ENCODE measurements at places on chromosomes 5 and 9.

- DNase-seq = no peak
These were observed 16.3 kb downstream of the KLF9 start for GRCh38 chr9:70398145-70398556.

DNA sequence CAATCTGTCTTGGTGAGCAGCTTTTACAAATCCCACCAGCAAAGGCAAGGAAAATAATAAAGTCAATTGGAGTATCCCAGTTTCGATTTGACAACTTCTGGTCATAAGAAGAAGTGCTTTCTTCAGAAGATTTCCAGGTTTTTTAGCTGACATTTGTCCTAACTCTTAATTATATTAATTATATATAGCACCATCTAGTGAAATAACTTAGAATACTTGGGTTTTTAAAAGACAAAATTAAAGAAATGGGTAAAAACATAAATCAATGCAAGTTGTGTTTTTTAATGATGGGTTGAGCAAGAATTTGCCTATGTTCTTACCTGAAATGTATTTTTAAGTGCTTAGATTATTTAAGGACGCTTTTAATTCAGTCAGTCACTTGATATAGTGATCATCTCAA lies 421.8 kb downstream of the ACTL7B start:
- DNase-seq = no peak

GRCh38 chr5:68114378-68115040 lies 101.0 kb upstream of the PIK3R1 start:
- no peak for DNase-seq

DNA sequence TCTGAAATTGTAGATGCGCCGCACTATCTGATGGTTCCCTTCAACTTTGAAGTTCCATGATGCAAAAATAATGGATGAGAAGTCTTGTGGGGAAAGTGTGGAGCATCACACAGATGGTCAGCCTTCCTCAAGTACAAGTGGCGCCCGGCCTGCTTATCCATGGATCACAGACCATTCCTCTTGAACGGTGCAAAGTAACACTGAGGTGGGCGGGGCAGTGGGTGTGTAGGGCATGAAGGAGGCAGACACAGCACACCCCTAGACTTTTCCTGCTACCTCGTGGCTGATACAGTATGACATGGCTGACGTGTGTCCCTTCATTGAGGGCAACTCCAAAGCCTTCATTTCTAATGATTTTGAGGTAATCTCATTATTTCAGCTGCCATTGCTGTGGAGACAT lies 2.5 kb upstream of the GNG10 start:
- no peak for DNase-seq

DNA sequence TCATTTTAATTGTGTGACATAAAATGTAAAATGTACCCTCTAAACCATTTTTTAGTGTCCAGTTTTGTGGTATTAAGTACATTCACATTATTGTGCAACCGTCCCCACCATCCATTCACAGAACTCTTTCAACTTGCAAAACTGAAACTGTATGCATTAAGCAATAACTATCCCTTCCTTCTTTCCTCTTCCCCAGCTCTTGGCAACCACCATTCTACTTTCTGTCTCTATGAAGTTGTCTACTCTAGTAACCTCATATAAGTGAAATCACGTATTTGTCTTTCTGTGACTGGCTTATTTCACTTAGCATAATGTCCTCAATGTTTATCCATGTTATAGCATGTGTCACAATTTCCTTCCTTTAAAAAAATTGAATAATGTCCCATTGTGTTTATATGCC lies 142.4 kb downstream of the C9orf152 start:
- no peak for DNase-seq

DNA sequence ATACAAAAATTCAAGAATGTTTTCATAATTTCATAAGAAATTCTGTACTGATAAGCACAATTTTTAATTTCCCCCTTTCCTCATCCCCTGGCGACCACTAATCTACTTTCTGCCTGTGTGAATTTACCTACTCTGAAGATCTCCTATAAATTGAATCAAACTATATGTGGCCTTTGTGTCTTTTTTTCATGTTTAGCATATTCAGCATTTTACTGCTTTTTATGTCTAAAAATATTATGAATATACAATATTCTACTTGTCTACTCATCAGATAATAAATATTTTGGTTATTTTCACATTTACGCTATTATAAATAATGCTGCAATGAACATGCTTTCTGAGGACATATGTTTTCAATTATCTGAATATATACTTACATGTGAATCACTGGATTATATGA lies 144.8 kb downstream of the CYLC2 start:
- no peak for DNase-seq

- DNase-seq = peak; percentile 10
These were observed 14.4 kb downstream of the F2RL2 start for GRCh38 chr5:76608833-76609232.

- DNase-seq = peak; percentile 23
These were observed 684 bp upstream of the MED7 start for GRCh38 chr5:157143127-157143971.

- no peak for DNase-seq
These were observed 17.6 kb downstream of the TNFAIP8 start for GRCh38 chr5:119373449-119373858.

DNA sequence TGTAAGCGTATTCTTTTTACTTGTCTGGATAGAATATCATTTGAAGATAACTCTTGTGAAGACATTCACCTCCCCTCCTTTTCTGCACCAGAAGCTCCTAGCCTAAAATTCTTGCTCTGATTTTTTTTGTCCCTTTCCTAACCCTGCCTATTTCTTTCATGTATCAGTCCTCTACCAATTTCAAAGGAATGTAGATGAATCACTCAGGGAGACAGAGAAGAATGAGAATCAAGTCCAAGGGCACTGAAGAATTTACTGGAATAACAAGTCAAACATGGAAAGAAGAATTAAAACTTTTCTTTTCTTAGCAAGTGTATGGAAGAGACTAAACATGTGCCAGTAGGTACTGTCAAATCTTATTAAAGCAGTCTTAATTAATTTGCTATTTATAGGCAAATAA lies 618.7 kb downstream of the DNAH5 start:
- no peak for DNase-seq

GRCh38 chr9:94922098-94922607 lies 195.7 kb downstream of the AOPEP start:
- DNase-seq = peak; percentile 92

DNA sequence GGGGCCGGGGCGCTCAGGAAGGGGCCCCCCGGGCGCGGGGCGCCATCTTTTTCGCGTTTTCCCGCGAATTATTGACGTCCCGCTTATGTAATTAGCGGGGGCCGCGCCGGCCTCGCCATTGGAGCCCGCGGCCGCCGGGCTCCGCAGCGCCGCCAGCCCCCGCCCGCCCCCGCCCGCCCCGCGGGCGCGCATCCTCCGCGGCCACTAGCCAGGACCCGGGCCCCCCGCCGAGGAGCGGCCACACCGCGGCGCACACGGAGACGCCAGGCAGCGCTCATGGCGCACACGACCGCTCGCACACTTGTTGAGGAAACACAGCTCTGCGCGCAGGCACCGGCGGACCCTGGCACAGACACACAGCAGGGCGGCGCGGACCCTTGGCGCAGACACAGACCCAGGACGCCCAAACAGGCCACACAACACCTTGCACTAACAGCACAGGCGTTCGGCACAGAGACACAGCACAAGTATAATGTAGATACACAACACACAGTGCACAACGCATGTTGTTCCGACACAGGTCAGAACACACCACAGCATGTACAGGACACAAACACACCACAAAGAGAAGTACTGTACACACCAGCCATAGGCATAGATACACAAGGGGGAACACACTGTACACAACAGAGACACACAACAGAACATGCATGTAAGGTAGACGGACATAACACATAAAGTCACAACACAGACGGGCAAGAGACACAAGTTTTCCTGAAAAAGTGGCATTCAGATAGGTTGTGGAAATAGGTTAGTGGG lies 467 bp upstream of the PHF19 start:
- peak; percentile 74 for DNase-seq

GRCh38 chr9:94889628-94890027 lies 163.1 kb downstream of the AOPEP start:
- DNase-seq = no peak

GRCh38 chr5:33934176-33934575 lies 2.0 kb upstream of the RXFP3 start:
- no peak for DNase-seq

- peak; percentile 39 for DNase-seq
These were observed 21.0 kb upstream of the ALDH1B1 start for GRCh38 chr9:38371495-38371894.

GRCh38 chr5:134248256-134248655 lies 22.4 kb upstream of the PPP2CA start:
- no peak for DNase-seq

DNA sequence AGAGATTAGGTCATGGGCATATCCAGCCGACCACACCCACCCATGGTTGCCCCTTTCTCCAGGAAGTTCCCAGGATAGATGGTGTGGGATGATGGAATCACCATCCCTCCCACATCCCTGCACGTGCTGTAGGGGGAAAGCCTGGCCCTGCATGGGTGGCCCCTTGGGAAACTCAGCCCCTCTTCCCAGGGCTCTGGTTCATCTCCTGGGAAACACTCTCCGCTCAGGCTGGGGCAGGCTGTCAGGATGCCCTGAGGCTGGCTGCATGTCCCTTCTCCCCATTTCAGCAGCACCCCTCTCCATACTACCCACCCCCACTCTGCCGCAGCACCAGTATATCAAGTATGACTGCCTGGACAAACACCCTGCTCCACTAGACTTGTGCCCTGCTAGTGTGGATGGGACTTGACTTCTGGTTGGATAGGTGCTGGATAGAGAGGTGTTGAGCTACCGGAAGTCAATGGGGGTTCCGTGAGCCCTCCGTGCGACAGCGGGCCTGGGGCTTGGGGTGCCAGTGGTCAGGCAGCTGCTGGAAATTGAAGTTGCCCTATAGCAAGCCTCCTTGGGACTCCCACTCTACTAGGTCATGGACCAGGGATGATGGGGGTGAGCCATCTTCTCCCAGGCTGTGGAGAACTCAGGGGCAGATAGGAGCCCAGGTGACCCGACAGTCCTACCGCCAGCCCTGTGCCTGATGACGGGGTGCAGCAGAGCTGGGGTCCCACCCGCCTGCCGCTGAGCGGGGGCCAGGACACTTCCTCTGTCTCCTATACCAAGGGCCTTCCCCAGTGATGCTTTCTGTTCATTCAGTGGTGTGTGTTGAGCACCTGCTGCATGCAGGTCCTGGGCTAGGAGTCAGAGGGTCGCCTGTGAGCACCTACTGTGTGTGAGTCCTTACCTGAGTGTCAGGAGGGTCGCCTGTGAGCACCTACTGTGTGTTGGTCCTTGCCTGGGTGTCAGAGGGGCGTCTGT lies 69.4 kb upstream of the COL5A1 start:
- no peak for DNase-seq

GRCh38 chr5:122727112-122727541 lies 47.8 kb upstream of the SNX2 start:
- DNase-seq = peak; percentile 50

DNA sequence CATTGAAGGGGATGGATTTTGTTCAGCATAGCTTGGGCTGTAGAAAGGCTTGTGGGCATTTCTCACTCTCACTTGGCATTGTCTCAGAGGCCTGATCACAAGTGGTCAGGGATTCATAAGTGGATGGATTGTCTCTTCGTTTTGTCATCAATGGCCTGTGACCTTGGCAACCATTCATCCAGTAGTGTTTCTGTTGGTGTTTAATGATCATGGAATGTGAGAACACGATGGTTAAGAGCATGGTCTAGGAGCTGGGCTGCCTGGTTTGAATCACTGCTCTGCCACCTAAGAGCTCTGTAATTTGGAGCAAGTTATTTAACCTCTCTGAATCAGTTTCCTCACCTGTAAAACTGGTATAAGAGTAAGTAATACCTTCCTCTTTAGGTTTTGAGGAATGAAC lies 430.1 kb upstream of the MEF2C start:
- peak; percentile 70 for DNase-seq

- no peak for DNase-seq
These were observed 38.8 kb downstream of the PRELID2 start for GRCh38 chr5:145796318-145796717.

- no peak for DNase-seq
These were observed 6.0 kb upstream of the BOD1 start for GRCh38 chr5:173622183-173623047.

DNA sequence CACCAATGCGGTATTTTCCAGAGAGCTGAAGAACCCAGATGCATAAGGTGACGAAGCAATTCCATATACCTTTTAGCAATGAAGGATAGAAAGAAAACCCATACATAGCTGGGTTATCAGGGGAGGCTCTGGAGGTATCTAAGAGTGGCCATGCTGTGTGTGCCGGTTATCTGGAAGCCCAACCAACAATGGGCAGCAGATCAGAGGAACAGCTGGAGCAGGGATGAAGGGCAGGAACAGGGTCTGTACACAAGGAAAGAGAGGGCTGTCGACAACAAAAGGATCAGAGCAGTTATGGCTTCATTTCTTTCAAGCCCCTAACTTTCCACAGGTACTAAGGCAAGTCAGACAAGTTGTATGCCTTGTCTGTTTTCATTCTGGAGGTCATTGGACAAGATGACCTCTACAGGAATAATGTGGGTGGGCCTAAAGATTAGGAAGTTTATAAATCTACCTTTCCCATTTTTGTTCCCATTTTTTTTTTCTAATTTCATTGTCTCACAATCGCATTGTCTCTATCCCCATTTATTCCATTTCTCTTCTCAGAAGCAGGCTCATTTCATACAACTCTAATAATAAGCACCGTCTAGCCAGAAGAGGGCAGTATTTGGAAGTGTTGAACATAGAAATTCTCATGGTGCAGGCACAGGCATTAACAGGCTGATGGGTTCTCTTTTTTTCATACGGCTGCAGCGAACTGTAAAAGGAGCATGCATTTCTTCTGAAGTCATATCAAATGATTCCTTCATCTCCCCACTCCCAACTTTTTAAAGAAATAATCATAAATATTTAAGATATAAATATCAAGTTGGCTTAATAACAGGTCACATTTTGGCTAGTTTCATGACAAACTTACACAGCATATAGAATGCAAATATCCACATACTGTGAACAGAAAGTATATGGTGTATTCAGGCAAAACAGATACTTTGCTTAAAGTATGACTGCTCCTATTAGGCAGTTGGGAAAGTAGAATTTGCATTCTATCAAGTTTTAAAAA lies 63.5 kb downstream of the ZNF474 start:
- peak; percentile 60 for DNase-seq

- DNase-seq = no peak
These were observed 90.6 kb upstream of the SLC25A48 start for GRCh38 chr5:135743705-135744411.

DNA sequence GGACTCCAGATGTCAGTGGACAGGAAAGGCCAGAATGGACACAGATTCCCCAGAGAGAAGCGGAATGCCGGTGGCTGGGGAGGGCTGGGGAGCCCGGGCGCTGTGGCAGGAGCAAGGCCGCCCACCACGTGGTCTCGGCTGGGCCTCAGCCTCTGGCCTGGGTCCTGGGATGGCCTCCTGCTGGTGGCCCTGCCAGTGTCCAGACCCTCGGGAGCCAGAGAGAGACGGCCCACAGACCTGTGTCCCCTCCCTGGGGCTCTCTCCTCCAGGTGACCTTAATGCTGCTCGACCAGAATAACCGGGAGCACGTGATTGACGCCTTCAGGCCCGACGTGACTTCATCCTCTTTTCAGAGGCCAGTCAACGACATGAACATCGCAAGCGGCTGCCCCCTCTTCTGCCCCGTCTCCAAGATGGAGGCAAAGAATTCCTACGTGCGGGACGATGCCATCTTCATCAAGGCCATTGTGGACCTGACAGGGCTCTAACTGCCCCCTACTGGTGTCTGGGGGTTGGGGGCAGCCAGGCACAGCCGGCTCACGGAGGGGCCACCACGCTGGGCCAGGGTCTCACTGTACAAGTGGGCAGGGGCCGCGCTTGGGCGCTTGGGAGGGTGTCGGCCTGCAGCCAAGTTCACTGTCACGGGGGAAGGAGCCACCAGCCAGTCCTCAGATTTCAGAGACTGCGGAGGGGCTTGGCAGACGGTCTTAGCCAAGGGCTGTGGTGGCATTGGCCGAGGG lies 19.0 kb downstream of the FBXW5 start:
- no peak for DNase-seq
